ENCODE measurements at places on chromosomes 7 and 10.

DNA sequence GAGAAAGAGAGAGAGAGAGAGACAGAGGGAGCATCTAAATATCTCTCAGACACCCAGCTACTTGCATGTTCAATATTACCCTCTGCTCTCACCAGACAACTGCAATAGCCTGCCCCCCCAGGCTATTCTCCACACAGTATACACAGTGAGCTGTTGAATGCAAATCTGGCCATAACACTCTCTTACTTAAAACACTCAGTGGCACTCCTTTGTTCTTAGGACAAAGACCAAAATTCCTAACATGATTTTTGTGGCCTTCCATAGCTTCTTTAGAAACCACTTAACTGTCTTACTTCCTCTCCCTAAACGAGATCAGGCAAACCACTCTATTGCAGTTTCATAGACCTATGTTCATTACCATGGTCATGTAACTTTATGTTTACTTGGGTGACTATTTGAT lies 903.6 kb upstream of the AUTS2 start:
- DNase-seq = no peak

- no peak for DNase-seq
These were observed 18.5 kb downstream of the ITGB1 start for GRCh38 chr10:32939296-32940111.

DNA sequence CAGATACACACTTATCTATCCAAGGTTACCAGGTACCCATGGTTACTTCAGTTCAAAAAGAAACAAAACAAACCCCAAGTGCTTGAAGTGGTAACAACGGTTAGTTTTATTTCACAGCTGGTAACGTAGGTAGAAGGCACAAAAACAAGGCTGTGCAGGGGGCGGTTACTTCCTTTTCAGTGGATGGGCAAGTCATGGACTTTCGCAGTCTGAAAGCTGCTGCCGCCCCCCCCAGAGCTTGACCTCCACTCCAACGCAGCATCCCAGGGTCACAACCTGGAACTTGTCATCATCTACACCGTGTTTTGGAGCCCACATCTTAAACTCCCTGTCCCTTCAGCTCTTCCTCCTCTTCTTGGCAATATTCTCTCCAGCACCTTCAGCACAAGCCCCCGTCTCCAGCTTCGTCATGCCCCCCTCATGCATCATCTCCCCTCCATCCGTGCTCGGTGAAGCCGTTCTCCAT lies 181.2 kb upstream of the ITGB1 start:
- no peak for DNase-seq

GRCh38 chr7:40072268-40072667 lies 62.2 kb downstream of the MPLKIP start:
- DNase-seq = no peak

- DNase-seq = no peak
These were observed 202.9 kb downstream of the GRM3 start for GRCh38 chr7:86846494-86847190.

- no peak for DNase-seq
These were observed 5.2 kb downstream of the NAMPT start for GRCh38 chr7:106279425-106280197.

GRCh38 chr7:157463245-157463644 lies 126.4 kb downstream of the DNAJB6 start:
- no peak for DNase-seq

GRCh38 chr10:88012641-88013040 lies 149.2 kb downstream of the PTEN start:
- DNase-seq = no peak

DNA sequence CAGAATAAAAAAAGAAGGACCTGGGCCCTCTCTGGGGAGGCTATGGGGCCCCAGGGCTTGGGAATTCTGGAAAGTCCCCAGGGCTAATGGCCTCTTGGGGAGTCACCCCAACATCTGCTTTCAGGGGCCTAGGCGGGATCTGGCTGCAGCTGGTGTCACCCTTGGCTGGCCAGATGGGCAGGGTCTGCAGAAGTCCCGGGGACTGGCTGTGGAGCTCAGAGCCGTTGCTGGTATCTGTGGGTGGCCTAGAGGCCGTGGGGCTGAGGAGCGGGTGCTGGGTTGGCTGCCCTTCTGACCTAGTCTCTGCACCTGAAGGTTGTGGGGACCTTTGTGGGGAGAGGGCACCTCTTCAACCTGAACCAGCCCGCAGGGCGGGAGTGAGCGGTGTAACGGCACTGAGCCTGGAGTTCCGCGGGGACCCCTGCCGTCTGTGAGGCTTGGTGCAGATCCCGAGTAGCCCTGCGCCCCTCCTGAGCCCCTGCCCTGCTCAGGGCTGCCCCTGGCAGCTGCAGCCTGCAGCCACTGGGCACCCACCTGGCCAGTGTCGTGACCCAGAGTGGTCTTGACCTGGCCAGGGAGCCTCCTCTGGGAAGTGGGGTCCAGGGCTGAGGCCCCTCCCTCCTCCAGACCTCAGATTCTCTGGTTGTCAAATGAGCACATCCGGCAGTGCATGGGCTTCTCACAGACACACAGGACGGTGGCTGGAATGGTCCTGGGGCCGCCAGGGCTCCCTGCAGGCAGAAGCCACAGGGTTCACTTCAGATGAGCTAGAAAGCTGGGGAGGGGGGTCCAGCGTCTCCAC lies 51.5 kb downstream of the UNCX start:
- DNase-seq = no peak

DNA sequence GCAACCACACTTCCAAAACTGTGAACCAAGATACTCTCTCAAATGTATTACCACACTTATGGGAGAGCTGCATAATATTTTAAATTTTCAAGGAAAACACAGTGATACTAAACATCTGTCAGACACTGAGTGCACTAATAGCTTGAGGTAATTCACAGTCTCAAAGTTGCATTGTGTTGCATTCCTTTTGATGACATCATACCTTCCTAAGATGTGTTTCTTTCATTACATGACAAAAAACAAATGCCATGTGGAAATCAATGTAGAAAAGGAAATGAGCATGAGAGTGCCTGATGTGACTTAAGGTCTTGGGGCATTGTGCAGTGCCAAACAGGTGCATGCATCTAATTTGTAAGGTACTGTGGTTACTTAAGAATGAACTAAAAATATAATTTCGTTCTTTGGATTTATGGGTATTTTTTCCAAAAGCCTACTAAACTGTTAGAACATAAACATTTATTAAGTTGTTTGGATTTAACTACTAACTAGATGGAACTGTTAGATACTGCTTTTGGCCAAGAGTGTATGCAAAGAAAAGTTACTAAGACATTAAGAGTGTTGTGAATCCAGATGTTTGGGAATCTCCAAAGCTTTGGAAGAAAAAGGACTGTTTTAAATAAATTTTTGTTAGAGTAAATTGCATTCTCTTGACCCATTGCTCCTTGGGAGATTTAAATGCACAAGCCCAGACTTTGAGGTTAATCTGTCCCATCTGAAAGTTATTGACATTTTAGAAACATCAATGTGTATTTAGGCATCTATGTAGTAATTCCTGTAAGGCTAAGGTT lies 496.2 kb upstream of the SEMA3D start:
- no peak for DNase-seq

DNA sequence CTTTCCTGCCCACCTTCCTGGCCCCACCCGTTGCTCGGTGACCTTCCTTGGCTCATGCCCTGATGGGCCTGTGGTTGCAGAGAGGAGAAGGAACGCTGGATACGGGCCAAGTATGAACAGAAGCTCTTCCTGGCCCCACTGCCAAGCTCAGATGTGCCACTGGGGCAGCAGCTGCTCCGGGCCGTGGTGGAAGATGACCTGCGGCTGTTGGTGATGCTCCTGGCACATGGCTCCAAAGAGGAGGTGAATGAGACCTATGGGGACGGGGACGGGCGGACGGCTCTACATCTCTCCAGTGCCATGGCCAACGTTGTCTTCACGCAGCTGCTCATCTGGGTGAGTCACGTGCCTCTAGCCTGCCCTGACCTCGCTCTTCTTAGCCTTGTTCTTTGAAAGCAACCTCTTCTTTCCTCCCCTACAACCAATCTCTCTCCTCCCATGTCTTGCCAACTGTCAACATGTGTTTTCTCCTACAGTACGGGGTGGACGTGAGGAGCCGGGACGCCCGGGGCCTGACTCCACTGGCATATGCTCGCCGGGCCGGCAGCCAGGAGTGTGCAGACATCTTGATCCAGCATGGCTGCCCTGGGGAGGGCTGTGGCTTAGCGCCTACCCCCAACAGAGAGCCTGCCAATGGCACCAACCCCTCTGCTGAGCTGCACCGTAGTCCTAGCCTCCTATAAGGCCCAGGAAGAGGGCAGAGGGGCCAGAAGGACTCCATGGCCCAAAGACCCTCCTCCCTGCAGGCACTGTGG lies 24.1 kb downstream of the GBX1 start:
- DNase-seq = no peak

DNA sequence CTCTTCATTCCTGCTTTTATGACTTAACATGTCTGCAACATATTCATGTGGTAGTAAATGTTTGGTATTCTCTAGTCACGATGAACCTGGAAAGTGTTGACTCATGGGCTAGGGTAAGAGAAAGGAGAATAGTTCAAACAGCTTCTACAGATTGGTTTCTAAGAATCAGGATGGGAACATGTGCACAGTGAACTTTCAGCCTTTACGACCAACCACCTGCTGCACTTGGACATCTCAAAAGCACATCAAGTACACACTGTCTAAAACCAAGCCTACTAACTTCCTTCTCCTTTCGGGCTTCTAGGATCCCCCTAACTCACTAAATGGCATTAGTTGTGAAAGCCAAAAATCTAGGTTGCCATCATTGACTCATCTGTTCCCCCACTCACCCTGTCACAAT lies 85.5 kb downstream of the CUL2 start:
- no peak for DNase-seq

GRCh38 chr7:8881916-8882315 lies 448.5 kb downstream of the NXPH1 start:
- DNase-seq = no peak

DNA sequence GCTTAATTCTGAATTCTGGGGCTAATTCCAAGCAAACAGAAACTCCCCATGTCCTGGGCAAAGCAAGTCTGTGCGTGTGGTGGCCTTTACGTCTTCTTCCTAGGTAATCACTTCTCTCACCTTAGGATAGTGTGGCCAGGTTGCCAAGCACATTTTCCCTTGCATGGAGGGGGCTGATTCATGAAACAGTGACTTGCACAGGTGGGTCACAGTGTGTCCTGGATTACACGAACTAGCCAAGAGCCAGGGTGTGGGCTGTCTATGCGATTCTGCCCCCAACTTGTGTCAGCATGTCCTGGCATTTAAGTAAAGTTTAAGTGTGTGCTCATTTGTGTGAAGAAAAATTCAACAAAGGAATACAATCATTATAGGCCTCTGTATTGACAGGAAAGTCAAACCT lies 18.5 kb upstream of the SEM1 start:
- no peak for DNase-seq

GRCh38 chr10:14468726-14469125 lies 138.0 kb upstream of the FRMD4A start:
- no peak for DNase-seq

- no peak for DNase-seq
These were observed 13.3 kb downstream of the KMT2E start for GRCh38 chr7:105027176-105027853.

GRCh38 chr10:29163746-29164145 lies 125.1 kb upstream of the LYZL1 start:
- no peak for DNase-seq

DNA sequence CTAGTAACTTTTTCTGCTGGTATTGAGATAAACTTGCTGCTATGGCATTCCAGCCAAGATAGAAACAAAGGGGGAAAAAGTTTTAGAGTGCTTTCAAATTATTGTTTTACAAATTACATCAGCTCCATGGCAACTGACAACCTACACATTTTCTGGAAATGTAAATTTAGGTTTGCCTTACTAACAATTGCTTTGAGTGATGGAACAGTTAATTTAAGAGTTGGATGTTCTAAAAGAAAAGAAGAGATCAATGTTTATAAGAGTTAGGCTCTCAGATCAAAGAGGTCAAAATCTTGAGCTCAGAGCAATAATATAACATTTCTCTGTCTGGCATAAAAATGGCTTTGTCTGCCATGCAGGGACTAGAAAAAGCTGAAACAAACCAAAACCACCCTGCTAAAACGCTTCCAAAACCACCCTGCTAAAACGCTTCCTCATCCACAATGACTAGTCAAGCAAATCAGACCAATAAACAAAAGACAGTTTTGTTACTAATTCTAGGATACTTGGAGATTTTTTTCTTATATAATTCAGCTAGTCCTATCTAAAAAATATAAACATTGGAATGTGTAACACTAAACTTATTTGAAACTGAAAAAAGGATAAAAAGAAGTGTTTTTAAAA lies 32.3 kb downstream of the ORC5 start:
- DNase-seq = no peak

- no peak for DNase-seq
These were observed 874.2 kb downstream of the KCNMA1 start for GRCh38 chr10:76763376-76763775.

GRCh38 chr10:17682236-17682946 lies 38.4 kb downstream of the STAM start:
- DNase-seq = no peak

GRCh38 chr10:70480239-70480861 lies 1.8 kb downstream of the PALD1 start:
- DNase-seq = no peak

DNA sequence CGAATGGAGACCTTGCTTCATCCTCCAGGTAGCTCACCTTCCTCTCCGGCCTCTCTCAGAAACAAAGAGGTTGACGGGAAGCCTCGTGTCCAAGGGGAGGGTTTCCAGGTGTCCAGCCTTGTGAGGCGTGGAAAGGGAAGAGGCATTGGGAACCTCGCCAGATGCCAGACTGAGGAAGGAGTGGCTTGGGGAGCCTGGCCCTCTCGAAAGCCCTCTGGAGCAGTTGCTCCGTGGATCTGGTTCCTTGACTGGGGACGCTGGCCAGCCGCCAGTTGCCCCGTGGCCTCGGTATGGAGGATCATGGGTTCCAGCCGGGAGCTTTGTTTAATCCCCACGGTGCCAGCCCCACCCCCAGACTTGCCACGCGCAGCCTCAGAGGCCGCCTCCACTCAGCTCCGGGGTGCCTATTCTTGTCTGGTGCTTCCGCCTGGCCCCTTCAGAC lies 30.3 kb upstream of the SUN1 start:
- DNase-seq = no peak

DNA sequence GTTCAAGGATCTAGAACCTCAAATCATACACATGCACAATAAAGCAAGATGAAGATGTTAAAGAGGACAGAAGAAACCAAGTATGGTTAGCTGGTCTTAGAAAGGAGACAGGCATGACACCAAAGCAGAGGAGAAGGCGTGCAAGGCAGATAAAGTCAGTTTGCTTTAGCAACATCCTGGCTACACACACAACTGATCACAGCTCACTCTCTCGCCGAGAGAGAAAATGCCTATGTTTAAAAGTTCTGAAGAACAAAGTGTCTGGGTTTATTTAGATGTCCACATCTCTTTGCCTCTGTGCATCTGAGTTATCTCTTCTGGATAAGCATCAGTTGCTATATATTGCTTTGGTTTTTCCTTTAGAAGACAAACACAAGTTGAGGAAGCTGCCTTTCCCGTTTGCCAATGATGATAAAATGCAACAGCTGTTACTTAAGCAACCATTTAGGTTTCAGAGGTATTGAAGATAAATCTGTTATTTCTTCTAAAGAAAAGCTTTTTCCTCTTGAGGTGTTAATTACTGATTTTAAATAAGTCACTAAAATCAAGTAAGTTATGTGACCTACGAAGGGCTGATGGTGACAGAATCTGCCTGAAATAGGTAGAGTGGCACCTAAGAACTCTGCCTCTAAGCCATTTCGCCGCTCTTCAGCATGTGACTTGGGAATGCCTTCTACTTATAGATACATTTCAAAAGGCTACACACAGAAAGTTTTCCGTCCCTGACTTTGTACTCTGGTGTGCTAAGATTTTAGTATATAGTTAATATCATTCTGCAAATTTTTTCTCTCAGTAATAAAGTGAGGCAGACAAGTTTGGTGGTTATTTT lies 146.2 kb upstream of the ASAH2 start:
- no peak for DNase-seq

- no peak for DNase-seq
These were observed 1.1 kb upstream of the AKR1B1 start for GRCh38 chr7:134459981-134460380.

Measured in NCI-H1048 (cell line).